Right renal pelvis (tissue), 4 donors: ENCODE measurements at places on chromosomes 16 and 17.

GRCh38 chr17:6752068-6752909, 3.6 kb upstream of the XAF1 start:
- no peak for DNase-seq

GRCh38 chr17:33469911-33470310, 176.8 kb upstream of the ASIC2 start:
- peak; percentile 69 for DNase-seq

GRCh38 chr16:80791411-80791810, 13.0 kb downstream of the CDYL2 start:
- DNase-seq: no peak

DNA sequence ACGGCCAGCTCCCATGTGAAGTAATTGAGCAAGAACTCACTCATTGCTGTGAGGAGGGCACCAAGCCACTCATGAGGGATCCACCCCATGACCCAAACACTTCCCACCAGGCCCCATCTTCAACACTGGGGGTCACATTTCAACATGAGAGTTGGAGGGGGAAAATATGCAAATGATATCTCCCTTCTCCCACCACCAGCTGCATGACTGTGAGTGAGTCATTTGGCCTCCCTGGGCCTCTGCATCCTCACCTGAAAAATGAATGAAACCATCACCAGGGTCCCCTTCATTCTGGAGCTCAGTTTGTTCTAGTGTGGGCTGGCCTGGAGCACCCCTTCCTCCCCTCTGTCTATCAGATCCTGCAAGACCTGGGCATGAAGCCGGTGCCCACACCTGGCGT, 6.8 kb upstream of the MED9 start:
- no peak for DNase-seq

DNA sequence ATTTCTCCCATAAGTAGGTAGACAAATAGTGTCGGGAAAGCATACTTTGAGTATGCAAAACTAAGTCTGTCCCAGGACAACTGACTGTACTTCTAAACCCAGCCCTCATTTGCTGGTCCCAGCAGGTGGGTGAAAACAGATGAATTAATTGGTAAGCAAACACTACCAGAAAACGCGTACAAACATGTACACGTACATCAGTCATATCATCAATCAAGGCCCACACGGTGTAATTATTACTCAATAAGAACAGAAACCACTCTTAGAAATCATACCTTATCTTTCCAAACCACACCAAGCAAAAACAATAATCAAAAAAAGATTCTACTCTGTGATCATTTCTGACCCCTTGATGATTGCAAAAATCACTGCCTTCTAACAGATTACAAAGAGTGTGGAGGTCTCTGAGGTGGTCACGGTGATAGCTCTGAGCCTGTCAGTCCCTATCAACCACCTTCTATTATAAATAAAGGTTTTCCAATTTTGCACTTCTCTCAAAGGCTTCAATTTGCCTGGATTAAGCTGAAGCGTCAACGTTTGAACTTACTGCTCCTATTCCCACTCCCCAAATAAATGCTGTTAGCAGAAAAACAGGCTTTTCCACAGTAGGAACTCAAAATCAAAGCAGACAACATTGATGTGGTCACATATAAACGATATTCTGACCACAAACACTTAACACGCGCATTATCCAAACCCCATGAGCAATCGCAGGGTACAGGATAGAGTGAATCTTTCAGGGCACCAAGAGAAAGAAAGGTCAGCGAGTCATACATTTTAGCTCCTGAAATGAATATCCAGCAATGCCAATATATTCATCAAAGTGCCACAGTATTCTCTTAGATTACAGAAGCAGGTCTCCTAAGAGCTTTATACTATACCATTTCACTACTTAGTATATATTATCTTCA, 211.9 kb downstream of the STX8 start:
- DNase-seq: no peak

GRCh38 chr16:781346-782010, 6.7 kb downstream of the RPUSD1 start:
- no peak for DNase-seq

GRCh38 chr17:73237714-73238113, 24.0 kb downstream of the CPSF4L start:
- DNase-seq: no peak

DNA sequence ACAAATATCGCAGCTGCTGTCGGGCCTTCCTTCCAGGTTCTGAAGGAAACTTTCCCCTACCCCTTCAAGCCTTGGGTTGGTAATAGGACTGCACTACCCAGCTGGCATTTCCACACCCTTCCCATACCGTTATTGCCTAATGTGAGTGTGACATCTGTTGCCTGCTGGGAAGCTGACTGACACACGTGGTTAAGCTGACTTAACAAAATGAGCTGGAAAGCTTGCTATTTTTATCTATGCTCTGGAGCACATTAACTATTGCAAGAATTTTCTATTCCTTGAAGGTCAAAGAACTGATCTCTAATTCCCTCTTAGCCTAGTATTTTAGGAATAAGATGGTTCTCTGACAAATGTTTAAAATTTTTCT, 79.5 kb downstream of the PMP22 start:
- DNase-seq: no peak

GRCh38 chr16:85492295-85492864, 120.7 kb upstream of the GSE1 start:
- DNase-seq: no peak

GRCh38 chr16:65054457-65054856, 67.4 kb downstream of the CDH11 start:
- no peak for DNase-seq

- no peak for DNase-seq
Observed at GRCh38 chr17:951325-952132, 28.0 kb downstream of the NXN start.

GRCh38 chr17:63439687-63440086, 6.4 kb downstream of the CYB561 start:
- DNase-seq: no peak

DNA sequence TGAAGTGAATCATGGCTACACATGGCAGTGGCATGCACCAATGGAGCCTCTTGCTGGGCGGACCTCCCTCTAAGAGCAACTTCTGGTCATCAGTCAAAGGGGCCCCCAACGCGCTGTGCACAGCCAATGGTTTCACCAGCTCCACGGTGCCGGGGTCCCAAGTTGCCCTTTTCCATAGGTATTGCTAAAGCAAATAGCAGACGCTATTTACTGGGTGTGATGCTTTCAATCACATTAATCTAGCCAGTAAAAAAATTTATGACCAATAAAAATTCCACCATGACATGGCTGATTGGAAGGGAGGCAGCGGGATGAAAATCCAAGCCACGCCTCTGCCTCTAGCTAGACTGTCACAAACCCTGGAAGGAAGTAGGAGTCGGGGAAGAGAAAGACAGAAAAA, 680.3 kb upstream of the SOX9 start:
- no peak for DNase-seq

- no peak for DNase-seq
Observed at GRCh38 chr16:66560107-66560506, 6.1 kb upstream of the CMTM1 start.

- no peak for DNase-seq
Observed at GRCh38 chr16:49622084-49622390, 233.9 kb downstream of the ZNF423 start.

GRCh38 chr17:5050278-5050677, 15.1 kb upstream of the SLC52A1 start:
- DNase-seq: no peak

DNA sequence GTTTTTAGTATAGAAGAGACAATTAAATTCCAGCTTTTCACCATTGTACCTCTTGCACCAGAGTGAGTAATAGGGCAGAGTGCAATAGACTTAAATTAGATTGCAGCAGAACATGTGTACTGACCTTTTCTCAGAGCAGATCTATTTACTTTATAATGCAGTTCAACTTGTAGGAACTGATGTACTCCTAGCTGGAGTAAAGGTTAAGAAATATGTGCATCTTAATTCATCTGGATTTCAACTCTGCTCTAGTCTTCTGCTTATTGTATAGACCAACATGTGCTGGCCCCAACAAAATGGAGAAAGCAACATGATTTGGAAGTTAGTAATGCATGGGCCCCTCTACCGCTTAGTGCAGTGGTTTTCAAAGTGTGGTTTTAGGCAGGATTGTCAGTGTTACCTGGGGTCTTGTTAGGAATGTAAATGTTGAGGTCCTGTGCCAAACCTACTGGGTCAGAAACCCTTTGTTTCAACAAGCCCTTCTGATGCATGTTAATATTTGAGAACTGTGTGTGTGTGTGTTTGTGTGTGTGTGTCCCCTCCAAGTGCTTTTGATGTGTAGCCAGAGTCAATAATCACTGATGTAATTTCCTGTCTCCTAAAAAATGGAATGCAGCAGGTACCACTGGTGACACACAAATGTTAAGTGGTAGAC, 138.6 kb downstream of the TOX3 start:
- DNase-seq: no peak

DNA sequence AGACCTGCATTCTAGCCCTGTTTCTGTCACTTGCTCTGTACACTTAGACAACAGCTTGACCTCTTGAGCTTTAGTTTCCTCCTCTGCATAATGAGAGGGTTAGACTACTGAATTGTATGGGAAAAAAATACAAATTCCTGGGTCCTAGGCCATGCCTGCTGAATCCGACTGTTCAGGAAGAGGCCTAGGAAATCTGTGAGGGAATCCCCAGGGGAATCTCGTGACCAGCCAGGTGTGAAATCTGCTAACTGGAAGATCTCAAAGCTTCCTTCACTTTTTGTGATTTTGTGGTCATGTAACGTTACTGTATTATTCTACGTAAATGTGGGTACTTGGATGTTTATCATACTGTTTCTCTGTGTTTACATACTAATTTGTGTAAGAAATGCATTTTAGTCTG, 58.2 kb downstream of the CYLD start:
- no peak for DNase-seq
